ENCODE measurements at places on chromosomes 13 and 19.

DNA sequence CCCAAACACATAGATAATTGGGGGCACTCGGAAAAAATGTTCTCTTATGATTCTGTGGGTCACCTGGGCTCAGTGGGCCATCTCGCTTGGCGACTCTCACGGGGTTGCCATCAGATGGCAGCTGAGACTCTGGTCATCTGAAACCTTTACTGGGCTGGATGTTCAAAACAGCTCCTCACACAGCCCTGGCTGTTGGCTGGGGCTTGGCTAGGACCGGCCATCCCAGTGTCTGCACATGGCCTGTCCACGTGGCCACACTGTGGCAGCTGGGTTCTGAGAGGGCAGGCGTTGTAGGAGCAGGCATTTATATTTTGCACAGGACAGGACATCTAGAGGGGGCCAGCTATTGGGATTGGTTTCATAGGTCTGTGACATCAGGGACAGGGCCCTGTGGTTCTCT, 15.5 kb downstream of the MED25 start:
- no peak for DNase-seq

DNA sequence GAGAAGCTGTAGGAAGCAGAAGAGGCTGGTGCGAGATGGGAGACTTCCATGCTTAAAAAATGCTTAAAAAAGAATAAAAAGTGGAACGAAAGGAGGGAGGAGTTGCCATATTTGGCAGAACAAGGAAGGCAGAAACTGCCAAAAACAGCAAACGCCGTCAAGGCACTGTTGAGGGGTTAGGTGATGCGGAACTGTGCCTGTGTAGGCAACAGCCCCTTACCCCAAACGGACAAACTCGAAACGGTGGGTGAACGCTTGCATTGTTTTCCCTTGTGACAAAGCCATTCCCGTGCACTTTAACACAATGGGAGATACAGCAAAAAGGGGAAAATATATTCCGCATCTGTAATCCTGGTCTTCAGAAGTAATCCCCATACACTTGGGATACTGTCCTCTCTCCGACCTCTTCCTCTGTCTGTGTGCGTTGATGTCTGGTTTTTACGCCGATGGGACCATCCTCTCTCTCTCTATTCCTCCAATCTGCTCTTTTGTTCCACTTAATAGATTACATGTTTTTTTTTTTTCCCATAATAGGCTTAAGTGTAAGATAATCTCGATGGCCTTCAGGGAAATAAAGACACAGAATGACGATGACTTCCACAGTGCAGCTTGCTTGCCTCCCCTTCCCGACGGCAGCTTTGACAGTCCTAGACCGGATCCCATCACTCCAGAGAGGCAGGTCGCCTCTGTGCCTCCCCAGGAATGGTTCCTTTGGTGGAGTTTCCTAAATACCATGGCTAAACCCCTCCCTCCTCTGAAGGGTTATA, 132.7 kb upstream of the RNF113B start:
- no peak for DNase-seq

GRCh38 chr13:75330770-75331169, 151.2 kb downstream of the TBC1D4 start:
- DNase-seq: no peak

DNA sequence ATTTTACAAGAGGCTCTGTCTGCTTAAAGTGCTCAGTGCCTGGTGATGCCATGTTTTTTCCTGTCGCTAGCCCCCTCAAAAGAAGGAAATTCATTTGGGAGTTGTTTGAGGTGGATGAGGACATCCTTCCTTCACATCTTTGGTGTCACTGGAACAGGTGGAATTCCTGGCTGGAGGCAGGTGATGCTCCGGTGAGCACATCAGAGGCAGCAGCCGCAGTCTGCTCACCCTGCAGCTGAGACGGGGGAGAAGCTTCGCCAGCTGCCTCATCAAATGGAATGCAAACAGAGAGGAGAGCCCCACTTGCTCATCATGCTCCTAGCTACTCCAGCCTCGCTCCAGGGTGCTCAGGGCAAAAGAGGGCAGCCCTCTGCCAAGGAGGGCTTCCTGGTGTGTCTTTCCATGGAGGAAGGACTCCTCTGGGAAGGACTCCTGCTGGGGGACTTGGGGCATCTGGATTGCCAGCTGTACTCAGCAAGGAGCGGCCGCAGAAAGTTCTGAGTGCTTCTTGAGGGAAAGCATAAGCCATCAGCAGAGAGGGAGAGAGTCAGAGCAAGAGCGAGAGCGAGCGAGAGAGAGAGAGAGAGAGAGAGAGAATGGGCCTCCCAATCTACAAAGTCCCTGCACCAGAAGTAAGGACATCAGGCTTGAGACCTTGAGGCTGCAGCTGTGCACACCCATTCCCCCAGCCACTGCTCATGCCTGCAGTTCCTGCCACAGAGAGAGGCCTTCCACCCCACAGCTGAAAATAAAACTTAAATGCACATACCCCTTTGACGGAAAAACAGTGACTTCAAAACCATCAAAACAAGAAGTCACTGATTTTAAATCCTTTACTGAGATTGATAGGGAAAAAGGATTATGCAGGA, 74.3 kb upstream of the UBL3 start:
- DNase-seq: peak; percentile 46

GRCh38 chr19:1853295-1854038, 5.2 kb upstream of the REXO1 start:
- DNase-seq: peak; percentile 79

- no peak for DNase-seq
These were observed 64.5 kb downstream of the INSR start for GRCh38 chr19:7229735-7230134.

GRCh38 chr13:50072676-50073075, 57.4 kb downstream of the KCNRG start:
- DNase-seq: no peak

GRCh38 chr13:48641404-48641803, 12.3 kb upstream of the CYSLTR2 start:
- no peak for DNase-seq

DNA sequence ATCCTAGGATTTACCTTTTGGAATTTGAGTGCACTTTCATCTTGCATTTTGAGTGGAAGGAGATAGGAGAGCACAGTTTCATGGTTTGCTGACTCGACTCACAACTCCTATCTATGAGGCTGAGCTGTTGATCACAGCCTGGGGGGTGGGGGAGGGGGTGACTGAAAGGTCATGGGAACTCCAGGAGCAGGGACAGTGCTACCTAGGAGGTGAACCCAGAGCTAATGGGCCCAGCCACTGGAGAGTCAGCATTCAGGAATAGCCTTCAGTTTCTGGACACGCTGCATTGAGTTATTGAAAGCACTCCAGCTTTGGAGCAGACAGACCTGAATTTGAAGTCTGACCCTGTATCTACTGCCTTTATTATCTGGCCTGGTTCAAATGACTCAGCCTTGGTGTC, 339.9 kb downstream of the SLC7A1 start:
- no peak for DNase-seq

- no peak for DNase-seq
These were observed 292.5 kb downstream of the UQCRFS1 start for GRCh38 chr19:28920269-28921066.

DNA sequence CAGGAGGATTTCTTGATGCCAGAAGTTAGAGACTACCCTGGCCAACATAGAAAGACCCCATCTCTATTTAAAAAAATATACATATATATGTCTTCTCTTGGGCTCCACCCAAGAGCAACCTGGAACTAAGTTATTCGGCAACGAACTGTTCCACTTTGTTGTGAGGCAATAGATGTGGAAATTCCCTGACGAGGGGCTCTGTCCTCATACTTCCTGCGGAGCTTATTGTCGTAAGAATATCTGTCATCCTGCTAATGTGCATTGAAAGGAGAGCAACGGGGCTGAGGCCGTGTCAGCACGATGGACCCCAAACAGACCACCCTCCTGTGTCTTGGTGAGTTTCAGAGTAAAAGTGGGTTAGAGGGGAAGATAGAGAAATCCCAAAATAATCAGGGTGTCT, at the start of gene FCAR:
FCAR (plus strand) TSS at position 246 of the 400 bp plus-strand sequence; CDS start at position 301, 55 bp downstream.
- DNase-seq: no peak

GRCh38 chr19:18789422-18789869, 1.7 kb downstream of the COMP start:
- DNase-seq: no peak

- no peak for DNase-seq
These were observed 112.9 kb downstream of the LHFPL6 start for GRCh38 chr13:39490136-39490535.

DNA sequence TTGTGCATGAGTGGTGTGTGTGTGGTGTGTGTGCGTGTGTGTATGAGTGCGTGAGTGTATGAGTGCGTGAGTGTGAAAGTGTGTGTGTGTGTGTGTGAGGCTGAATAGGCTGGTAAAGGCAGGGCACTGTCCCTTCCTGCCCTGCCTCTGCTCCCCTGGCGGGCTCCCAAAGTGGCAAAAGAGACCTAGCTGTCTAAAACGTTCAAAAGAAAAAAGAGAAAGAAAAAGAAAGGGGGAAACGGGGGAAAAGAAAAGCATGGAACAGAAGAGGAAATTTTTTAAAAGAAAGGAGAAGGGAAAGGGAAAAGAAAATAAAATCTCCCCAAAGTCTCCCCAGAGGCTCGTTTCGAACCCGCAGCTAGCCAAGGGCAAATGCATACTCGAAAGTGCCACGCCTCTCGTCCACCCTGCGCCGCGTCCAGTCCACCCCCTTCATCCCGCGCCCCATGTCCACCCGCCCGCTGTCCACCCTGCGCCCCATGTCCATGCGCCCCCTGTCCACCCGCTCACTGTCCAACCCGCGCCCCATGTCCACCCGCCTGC, 37.0 kb upstream of the FLT1 start:
- no peak for DNase-seq

- peak; percentile 73 for DNase-seq
These were observed 38.6 kb downstream of the WDR87 start for GRCh38 chr19:37867831-37868230.
